ENCODE measurements at places on chromosomes 6 and 20. TPM values are rescaled to one million over a fixed set of nuclear protein-coding genes. Genes with fewer than 3 reads are reported as not detected.

- DNase-seq, result no peak
Measured at GRCh38 chr6:7742223-7742785, 16.4 kb downstream of the BMP6 start.

GRCh38 chr20:45905505-45906079 is 6.4 kb downstream of the PLTP start:
- peak; percentile 11 for DNase-seq

- DNase-seq, result no peak
Measured at GRCh38 chr6:157613011-157613522, 210.0 kb upstream of the SNX9 start.

DNA sequence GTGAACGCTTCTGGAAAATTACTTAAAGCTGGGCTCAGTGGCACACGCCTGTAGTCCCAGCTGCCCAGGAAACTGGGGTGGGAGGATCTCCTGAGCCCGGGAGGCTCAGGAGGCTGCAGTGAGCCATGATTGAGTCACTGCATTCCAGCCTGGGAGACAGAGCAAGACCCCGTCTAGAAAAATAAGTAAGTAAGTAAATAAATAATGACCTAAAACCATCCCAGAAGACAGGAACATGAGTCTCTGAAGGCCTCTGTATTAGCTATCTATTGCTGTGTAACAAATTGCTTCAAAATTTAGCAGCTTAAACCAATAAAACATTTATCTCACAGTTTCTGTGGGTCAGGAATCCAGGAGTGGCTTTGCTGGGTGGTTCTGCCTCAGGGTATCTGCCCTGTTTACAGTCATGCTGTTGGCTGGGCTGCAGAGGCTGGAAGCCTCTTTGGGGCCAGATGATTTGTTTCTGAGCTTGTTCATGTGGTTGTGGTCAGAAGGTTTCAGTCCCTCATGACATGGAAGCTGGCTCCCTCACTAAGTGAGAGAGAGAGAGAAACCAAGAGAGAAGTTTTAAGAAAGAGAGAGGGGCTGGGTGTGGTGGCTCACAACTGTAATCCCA is 48.4 kb upstream of the NCOA3 start:
- no peak for DNase-seq

DNA sequence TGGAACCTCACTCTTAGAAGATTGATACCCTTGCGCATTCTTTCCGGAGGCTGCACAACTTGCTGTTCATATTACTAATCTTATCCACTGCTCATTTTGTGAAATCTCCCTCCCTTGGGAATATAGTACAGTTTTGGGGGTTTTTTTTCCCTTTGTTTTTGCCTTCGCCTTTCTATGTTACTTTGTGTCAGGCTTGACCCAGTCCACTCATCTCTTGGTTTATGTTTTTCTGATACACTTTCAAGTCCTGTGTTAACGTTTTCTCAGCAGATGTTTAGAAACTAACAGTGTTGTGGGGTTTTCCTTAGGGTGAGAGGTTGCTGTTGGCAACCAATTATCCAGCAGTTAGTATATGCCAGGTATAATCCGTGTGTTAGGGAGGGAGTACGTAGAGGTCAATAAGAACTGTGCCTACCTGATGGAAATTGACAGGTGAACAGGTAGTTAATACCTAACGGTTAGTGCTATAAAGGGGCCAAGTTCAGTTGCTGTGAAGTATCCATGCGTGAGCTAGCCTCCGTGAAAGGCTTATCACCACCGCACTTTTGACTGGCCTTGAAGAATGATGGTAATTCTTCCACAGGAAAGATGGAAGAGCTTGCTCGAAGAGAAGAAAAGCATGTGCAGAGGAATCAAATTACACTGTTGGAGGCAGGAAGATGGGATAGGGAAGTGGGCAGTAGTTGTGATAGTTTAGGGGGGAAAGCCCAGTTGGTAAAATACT is 1.4 kb downstream of the NFYA start:
- DNase-seq, result peak; percentile 26

GRCh38 chr6:39357998-39358686 is 35.6 kb upstream of the KCNK16 start:
- peak; percentile 88 for DNase-seq

- no peak for DNase-seq
Measured at GRCh38 chr6:135325624-135326424, 144.7 kb downstream of the MYB start.

- no peak for DNase-seq
Measured at GRCh38 chr20:10711903-10712451, 38.2 kb upstream of the JAG1 start.

The CGA gene
- total RNA-seq, result not detected

The ZSCAN12 gene
- total RNA-seq, result 6.0 TPM

The COL21A1 gene
- total RNA-seq, result 14.7 TPM

The ETV7 gene
- total RNA-seq, result 5.3 TPM

The FKBP1C gene
- total RNA-seq, result 1.9 TPM

The NFATC2 gene
- total RNA-seq, result 5.3 TPM

The IFNGR1 gene
- total RNA-seq, result 131 TPM

The RBM38 gene
- 20.0 TPM for total RNA-seq

The PEX3 gene
- 13.4 TPM for total RNA-seq
